ENCODE measurements at places on chromosomes 16 and 17.

DNA sequence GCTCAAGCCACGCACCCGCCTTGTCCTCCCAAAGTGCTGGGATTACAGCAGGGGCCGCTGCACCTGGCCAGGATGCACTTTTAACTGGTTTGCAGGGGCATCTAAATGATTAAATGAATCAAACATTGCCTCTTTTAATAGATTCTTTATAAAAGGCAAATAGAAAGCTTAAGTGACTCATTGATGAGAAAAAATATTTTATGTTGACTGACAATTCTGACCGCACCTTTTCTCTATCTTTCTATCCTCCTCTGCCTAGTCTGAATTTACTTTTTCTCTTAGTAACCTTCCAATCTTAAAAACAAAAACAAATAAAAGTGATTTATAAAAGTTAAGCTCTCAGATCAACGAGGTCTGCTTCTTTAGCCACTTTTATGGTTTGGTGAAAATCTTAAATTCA lies 35.3 kb downstream of the SLC39A11 start:
- DNase-seq, result no peak

DNA sequence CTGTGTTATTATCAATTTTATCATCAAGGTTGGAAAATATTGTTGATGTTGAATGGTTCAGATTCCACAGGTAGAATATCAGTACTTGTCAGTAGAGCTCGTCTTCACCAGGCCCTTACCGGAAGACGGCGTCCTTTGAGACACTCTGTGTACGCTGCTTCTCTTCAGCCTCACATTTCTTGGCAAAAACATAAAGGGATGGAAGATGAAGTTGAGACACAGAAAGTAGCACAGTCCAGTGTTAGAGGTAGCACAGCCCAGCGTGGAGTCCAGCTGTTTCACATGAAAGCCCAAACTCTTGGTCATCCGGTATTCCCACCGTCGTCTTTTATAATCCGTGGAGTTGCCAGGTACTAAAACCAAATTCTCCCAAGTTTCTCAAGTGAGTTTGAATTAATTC lies 30.4 kb downstream of the ATP2C2 start:
- DNase-seq, result no peak

DNA sequence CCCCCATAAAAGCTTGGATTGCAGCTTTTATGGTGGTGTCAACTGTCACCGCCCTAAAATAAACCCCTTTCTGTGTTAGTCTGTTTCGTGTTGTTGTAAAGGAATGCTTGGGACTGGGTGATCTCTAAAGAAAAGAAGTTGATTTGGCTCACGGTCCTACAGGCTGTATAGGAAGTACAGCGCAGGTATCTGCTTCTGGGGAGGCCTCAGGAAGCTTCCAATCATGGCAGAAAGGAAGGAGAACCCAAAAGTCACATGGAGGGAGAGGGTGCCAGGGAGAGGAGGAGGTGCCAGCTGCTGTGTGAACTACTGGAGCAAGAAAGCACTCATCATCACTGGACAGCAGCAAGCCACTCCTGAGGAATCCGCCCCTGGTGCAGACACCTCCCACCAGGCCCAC lies 5.9 kb upstream of the CACNA1H start:
- no peak for DNase-seq

DNA sequence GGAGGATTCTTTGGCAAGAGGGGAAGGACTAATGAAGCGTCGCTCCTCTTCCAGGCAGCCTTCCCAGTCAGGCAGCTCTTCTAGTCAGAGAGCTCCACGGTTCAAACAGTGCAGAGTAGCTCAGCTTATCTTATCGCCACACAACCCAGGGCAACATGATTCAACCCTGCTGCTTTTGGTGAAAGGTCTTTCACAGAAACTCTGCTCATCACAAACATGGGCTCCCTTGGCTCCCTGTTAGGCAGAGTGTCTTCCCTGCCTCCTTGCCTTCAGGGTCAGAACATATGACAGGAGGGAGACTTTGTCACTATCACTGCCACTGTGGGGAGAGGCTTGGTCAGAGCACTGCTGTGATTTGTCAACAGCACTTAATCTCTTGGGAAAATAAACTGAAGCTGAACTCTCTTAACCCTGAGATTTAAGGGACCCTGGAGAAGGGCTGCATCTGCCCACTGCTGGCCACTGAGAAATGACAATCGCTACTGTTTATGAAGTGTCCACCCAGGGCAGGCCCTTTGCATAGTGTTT lies 6.9 kb upstream of the SLC13A2 start:
- DNase-seq, result no peak

GRCh38 chr17:73799781-73800627 lies 155.8 kb upstream of the SDK2 start:
- no peak for DNase-seq

DNA sequence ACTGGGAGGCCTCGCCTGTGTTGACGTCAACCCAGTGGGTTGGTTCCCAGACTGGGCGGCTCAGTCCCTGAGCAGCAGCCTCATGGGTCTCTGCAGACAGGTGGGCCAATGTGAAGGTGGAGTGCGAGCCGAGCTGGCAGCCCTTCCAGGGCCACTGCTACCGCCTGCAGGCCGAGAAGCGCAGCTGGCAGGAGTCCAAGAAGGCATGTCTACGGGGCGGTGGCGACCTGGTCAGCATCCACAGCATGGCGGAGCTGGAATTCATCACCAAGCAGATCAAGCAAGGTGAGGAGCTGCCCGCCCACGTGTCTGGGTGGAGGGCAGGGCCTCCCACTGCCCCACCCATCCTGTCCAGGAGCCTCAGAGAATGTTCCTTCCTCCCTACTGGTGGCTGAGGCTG lies 44.1 kb downstream of the MRC2 start:
- DNase-seq, result no peak

DNA sequence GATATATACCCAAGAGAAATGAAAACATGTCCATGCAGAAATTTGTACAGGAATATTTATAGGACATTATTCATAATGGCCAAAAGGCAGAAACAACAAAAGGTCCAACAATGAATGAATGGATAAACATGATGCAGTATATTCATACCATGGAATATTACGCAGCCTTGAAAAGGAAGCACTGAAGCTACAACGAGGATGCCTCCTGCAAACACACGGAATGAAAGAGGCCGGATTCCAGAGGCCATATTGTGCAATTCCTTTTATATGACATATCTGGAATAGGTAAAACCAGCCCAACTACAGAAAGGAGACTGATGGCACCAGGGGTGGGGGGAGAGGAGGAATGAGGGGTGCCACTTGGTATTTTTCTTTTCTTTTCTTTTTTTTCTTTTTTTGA lies 14.5 kb upstream of the CHMP6 start:
- no peak for DNase-seq

DNA sequence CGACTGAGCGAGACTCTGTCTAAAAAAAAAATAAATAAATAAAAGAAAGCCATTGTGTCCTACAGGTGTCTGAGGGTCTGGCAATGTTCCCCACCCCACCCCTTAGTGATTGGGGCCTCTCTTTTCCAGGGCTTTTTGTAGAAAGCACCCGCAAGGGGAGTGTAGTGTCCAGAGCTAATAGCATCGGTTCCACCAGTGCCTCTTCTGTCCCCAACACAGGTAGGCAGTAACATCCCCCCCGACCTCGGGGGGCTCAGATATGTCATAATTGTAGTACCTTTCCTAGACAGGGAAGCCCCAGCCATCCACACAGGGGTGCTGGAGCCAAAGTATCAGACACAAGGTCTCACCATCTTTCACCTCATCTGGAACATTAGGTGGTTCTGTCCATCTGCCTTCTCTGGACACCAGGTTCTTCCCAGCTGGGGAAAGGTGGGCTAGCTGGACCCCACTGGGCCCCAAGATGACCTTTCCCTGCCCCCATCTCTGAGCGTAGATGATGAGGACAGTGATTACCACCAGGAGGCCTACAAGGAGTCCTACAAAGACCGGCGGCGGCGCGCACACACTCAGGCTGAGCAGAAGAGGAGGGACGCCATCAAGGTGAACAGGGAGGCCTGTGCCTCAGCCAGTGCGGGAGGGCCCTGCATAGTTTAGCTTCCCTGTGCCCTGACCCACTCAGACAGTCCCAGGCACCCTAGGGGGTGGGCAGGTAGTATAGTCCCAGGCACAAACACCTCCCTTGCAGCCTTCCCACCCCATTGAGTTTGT lies 1.6 kb downstream of the MLX start:
- DNase-seq, result no peak

DNA sequence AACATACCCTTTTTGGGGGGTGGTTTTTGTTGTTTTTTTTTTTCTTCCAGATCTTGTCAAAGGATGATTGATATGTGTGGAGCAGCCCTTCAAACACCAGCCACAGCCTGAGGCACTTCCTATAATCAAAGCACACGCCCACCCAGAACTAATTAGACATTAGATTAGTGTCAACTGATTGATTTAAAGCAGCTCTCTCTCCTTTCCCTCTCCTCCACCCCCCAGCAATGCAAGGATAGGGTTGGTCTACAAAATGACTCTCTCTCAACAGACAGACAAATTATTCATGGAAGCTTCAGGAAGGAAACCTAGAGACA lies 250.3 kb upstream of the SOX9 start:
- DNase-seq, result no peak

DNA sequence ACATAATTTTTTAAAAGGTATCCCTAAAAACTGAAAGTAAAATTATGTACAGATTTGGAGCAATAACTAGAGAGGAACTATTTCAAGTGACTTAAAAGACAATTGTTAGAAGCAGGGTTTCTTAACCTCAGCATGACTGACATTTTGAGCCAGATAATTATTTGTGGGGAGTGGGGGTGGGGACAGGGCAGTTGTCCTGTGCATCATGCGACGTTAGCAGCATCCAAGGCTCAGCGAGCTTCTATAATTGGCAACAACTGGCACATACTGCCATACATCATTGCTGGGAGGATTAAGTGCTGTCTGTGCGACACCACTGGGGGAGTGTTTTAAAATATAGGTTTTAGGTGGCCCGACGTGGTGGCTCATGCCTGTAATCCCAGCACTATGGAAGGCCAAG lies 27.1 kb downstream of the GABARAPL2 start:
- no peak for DNase-seq

DNA sequence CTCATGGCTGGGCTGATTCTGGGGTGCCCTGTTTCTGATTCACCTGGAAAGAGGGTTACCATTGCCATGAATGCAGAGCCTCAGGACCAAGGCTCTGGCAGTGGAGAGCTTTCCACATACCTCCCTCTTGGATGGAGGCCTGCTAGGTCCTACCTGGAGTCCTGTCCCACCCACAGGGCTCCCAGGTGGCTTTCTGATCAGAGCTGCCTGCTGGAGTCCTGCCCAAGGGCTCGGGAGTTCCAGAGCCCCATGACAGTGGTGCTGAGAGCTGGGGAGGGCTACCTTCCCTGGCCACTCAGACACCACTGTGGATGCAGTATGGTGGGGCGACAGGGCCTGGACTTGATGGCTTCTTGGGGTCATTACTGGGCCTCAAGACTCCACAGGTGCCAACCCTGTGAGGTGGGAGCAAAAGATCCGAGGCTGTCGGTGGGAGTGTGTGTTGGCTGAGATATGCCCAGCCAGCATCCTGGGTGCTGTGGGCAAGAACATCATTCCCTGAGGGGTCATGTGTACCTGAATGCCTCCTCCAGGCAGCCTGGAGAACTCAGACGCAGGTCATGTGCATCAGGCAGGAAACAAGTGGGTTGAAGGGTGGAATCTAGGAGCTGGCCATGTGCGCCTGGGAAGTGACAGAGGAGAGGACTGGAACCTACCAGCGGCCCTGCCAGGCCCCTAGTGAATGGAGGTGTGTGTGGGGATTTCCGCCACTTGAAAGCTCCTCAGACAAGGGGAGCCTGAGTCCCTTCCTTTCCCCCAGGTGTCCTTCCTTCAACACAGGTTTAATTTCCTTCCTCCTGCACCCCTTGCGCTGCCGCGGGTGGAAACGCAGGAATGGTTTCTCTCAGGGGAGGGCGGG lies 2.3 kb upstream of the WNT3 start:
- no peak for DNase-seq

DNA sequence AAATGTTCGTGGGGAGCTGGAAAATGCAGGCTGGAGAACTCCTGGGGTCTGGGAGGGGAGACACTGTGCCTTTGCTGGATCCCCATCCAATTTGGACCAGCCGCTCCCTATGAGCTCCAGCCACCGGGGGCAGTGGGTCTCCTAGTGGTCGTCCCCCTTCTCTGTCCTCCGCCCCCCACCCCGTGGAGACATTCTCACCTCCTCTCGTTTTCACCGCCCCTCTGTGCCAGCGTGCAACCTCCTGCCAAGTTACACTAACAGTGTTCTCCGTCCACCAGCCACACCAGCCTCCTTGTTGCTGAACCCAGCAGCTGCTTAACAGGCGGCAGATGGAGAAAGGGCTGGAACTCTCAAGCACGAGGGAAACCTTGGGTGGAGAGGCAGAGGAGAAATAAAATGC lies 67.4 kb upstream of the SOX9 start:
- no peak for DNase-seq

GRCh38 chr16:17270683-17271109 lies 200.1 kb downstream of the XYLT1 start:
- DNase-seq, result no peak

DNA sequence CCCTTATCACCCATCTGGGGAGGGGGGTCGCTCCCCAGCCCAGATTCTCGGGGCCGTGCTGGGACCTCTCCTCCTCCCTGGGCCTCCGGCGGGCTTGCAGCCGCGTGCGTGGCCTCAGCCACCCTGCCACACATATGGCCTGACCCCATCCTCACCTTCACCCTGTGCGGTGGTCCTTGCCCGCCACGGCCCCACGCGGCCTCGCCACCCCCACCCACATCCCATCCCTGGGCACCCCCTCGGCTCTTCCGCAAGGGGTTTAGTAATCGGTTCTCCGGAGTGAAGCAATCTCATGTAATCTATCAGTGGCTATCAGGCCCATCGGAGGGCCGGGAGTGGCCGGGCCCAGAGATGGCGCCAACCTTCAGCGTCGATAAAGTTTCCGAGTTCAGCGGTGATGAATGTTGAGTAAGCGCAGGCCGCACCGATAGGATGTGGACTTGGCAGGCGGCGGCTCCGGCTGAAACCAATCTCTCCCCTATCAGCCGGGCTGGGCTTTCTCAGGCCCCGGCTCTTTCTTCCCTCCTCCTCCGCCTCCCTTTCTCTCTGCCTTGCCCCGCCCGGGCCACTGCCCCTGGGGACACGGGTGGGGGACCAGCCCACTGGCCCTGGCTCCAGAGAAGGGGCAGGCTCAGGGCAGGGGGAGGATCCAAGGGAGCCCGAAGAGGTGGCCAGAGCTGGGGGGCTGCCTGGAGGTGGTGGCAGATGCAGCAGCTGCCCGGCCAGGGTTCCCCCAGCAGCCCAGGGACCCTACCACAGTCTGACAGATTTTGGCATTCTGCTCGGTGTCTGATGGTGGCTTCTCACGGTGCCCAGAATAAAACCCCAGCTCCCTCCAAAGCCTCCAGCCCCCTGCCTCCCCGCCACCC lies 20.8 kb downstream of the ZFPM1 start:
- no peak for DNase-seq

GRCh38 chr16:71537643-71538042 lies 11.4 kb downstream of the CHST4 start:
- DNase-seq, result peak; percentile 25
